Cardiac fibroblast (primary cell): ENCODE measurements at places on chromosomes 6 and 20.
A peak's percentile ranks its signal among the peaks of the same experiment; 100 is the strongest.

GRCh38 chr6:117487821-117488220 is 5.3 kb downstream of the DCBLD1 start:
- peak; percentile 84 for DNase-seq

DNA sequence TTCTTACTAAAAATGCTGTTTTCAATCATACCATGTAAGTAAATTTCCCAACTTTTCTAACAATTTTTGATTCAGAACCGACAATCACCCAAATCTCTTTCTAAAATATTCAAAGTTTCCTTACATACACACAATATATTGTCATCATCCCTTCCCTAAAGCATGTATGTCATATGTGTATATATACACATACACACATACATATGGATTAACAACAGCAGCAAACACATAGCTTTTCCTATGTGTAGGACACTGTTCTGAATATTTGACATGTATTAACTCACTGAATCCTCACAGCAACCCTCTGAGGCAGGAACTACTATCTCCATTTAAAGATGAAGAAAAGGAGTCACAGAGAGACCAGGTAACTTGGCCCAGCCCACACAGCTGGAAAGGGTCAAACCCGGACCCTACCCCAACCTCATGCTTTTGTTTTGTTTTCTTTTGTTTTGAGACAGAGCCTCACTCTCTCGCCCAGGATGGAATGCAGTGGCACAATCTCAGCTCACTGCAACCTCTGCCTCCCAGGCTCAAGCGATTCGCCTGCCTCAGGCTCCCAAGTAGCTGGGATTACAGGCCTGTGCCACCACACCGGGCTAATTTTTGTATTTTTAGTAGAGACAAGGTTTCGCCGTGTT is 7.2 kb downstream of the FYN start:
- DNase-seq, result no peak

DNA sequence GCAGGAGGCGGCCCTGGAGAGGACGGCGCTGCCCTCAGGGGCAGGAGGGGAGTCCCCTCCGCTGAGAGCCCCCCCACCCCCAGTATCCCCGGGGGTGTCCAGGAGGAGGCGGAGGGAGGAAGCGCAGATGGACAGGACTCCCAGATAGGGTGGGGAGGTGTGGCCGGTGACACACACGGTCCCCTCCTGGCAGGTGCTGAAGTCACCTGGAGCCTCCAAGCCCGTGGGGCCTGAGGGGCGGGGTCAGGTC is 1.4 kb downstream of the STMN3 start:
- no peak for DNase-seq

GRCh38 chr6:155448668-155449449 is 6.8 kb downstream of the NOX3 start:
- DNase-seq, result no peak

GRCh38 chr6:22966691-22967422 is 397.5 kb downstream of the HDGFL1 start:
- DNase-seq, result no peak

GRCh38 chr6:24313251-24314141 is 44.4 kb downstream of the DCDC2 start:
- peak; percentile 86 for DNase-seq

DNA sequence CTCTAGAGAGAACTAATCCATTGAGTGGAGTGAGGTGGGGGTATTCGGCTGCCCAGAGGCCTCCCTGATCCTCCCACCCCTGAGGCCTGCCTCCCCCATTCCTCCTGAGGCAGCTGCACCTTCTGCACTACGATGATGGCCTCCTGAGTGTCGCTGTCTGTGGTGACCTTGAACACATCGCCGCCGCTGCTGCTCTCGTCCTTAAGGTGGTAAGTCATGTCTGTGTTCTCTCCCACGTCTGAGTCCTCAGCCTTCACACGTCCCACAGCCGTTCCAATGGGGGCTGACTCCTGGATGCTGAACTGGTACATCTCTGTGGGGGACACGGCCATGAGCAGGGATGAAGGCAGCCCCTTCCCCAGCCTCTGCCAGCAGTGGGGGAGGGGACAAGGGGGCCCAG is 94.8 kb downstream of the CD40 start:
- no peak for DNase-seq

DNA sequence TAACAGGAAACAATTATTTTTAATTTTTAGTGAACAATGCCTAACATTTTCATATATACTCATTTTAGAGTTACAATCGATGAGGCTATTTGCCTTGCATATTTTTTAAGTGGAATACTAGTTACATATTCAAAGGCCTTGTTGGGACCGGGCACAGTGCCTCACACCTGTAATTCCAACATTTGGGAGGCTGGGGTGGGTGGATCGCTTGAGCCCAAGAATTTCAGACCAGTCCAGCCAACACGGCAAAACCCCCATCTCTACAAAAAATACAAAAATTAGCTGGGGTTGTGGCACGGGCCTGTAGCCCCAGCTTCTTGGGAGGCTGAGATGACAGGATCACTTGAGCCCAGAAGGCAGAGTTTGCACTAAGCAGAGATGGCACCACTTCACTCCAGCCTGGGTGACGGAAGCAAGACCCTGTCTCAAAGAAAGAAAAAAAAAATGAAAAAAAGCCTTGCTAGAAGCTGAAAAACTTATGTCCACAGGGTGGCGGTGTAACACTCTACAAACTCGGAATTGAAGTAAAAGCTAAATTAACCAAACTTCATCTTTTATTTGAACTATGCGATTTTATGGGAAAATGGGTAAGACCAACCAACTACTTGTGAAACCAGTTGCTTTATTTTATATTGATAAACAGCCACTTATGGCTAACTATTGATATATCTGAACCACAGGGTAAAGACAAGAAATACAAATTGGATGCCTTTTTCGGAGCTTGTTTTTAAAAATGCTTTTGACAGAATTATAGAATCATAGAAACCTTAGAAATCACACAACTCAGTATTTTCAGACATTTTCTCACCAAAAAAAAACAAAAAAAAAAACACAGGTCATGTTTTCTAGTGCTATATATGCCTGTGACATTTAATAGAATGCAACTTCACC is 24.1 kb upstream of the ROS1 start:
- DNase-seq, result peak; percentile 89

DNA sequence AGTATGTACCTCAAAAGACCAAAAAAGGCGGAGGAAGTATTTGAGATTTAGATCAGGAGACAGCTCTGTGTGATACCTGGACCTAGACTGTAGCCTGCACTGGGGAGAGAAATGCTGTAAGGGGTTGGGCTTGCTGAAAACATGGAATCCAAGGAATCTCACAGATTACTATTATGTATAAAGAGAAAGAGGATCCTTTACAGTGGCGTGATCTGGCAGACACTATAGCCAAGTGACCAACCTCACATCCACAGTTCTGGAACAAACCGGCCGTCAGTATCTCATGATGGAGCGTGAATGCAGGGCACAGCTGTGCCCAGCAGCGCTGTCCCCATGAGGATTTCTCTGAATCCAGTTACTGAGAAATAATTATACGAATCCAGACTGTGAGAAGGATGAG is 12.3 kb downstream of the DDX27 start:
- DNase-seq, result no peak

- peak; percentile 20 for DNase-seq
Measured at GRCh38 chr20:25695532-25696370, 902 bp downstream of the ZNF337 start.

- peak; percentile 74 for DNase-seq
Measured at GRCh38 chr6:53119772-53120409, 28.8 kb downstream of the GCM1 start.

- no peak for DNase-seq
Measured at GRCh38 chr6:144776031-144776819, 491.1 kb downstream of the UTRN start.

GRCh38 chr20:2004171-2004570 is 10.3 kb upstream of the PDYN start:
- no peak for DNase-seq

DNA sequence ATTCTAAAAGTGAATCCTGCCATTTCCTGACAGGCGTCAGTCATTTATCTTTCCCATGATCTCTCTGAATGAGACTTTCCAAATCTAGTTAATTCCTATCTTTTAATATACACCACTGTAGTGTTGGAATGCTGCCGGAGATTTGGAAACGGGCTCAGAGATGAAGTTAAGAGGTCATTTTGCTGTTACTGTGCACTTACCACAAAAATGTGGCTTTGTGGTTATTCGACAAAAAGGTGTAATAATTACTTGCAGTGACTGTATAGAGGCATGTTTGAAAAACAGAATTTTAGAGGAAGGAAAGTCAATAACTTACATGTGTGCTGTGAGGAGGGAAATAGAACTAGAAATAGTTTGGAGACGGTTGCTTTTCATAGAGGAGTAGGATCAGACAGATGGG is 460.2 kb upstream of the BTBD3 start:
- peak; percentile 12 for DNase-seq

GRCh38 chr6:109172101-109172746 is 76.9 kb downstream of the CEP57L1 start:
- no peak for DNase-seq

- DNase-seq, result peak; percentile 56
Measured at GRCh38 chr6:63802606-63803206, 167.1 kb downstream of the PHF3 start.

GRCh38 chr20:16222859-16223411 is 350.3 kb downstream of the KIF16B start:
- DNase-seq, result no peak

DNA sequence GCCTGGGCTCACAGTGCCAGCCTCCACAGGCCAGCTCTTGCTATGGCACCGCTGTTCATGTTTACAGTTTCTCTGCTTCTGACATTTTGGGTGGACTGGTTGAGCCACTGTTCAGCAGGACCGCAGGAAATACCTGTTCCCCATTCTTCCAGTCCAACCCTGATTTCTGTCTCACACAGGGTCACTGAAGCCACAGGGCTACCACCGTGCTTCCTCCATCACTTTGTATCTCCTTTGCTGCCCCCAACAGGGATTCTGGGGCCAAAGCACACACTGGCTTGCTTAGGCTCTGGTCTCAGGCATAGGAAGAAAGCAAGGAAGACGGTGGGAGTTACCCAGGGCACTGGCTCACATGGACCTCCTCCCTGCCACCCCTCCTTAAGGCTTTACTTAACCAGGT is 164.5 kb downstream of the UNC5CL start:
- no peak for DNase-seq

- no peak for DNase-seq
Measured at GRCh38 chr6:153167907-153168306, 36.8 kb upstream of the RGS17 start.

DNA sequence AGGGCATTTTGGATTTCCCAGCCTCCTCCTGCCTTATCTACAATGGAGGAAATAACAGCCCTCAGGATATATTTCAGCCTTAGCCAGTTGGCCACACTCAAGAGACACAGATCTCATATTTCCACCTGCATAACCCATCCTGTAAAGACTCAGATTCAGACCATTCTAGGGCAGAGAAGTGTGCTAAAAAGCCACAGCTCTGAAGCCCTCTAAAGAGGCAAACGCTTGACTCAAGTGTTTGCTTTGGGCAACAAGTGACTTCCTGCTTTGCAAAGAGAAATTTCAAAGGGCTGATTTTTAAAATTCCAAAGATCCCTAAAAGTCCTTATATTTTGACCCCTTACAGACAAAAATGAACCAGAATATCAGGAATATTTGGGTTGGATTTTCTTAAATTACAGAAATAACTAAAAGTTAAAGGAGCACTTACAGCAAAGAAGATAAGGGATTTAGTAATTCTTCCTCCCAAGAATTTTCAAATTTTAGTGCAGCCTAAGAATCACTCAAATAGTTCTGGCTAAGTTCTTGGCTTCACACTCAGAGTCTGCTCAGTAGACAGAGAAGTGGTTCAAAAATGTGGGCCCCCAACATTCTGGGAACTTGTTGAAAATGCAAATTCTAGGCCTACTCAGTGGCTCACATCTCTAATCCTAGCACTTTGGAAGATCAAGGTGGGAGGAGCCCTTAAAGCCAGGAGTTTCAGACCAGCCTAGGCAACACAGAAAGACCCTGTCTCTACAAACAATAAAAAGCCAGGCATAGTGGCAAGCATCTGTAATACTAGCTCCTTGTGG is 18.9 kb upstream of the ADGRF5 start:
- no peak for DNase-seq

- peak; percentile 54 for DNase-seq
Measured at GRCh38 chr6:38248500-38249234, 391.1 kb downstream of the BTBD9 start.

DNA sequence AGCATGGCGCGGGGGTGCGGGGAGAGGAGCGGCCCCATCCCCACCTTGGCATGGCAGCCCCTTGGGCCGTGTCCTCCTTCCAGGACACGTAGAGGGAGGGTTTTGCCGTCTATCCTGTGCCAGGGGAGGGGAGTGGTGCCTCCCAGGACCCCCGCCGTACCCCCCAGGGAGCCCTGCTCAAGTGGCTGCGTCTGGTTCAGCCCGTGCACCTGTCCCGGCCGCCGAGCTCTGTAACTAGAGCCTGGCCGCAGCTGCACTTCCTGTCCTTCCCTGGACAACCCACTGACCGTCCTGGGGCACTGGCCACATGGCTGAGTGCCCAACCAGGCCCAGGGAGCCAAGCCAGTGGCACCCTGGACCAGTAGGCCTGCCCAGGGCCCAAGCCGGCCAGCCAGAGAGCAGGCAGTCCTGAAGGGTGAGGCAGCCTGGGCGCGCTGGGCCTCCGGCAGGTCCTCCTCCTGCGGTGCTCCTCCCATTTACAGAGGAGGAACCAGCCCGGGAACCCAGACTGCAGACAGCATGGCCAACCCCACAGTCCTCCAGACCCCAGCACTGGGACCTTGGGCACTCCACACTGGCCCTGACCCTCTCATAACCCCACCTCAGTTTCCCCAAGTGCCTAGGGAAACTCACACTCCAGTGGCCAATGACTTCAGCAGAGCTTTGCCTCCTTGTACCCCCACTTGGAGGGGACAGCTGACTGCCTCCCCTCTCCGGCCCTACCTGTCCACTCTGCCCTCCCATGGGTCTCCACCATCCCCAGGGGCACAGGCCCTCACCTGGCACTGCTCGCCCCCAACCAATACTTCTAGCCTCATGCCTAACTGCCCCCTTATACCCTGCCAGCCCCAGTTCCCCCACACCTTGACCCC is 8.7 kb downstream of the LAMA5 start:
- DNase-seq, result peak; percentile 49

GRCh38 chr20:61306937-61307475 is 54.9 kb downstream of the CDH4 start:
- DNase-seq, result no peak
